ENCODE measurements at places on chromosomes 6 and 20.
A peak's percentile ranks its signal among the peaks of the same experiment; 100 is the strongest.

DNA sequence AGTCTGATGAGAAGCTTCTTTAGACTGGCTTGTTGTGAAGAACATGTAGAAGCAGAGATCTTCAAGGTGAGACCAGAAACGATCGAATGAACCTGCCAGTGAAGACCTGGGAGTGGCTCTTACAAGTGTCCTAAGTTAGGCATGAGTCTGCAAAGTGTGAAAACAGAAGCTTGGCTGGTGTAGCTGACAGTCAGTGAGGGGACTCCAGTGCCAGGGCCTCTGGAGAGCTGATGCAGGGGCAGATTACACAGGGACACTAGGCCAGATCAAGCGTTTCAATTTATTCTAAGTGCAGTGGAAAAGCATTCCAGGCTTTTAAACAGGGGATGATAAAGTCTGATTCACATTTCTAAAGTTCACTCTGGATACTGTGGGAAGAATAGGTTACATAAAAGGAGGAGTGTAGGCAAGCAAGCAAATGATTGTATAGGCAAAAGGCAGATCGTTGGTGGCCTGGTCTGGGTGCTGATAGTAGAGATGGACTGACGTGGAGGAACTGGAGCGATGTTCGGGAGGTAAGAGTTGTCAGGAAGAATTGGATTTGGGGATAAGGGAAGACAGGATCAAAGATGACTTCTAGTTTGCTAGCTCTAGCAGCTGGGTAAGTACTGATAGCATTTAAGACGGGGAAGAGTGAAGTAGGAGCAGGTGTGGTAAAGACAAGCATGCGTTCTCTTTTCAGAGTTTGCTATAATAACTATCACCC lies 133.5 kb downstream of the MAN1A1 start:
- H3K4me3 ChIP-seq = no peak overlapping the region
- no peak overlapping the region for H3K27ac ChIP-seq
- peaks cover 6% of the 10 kb centered on the region for H3K4me1 ChIP-seq
- no peaks in the 10 kb centered on the region for H3K36me3 ChIP-seq
- DNase-seq = no peak
- no peaks in the 10 kb centered on the region for H3K27me3 ChIP-seq

GRCh38 chr20:42150230-42150629 lies 532.1 kb upstream of the CHD6 start:
- H3K27ac ChIP-seq = no peak overlapping the region
- H3K4me3 ChIP-seq = no peak overlapping the region
- H3K27me3 ChIP-seq = no peaks in the 10 kb centered on the region
- no peaks in the 10 kb centered on the region for H3K4me1 ChIP-seq
- H3K36me3 ChIP-seq = no peaks in the 10 kb centered on the region

- H3K27ac ChIP-seq = no peak overlapping the region
- no peaks in the 10 kb centered on the region for H3K4me1 ChIP-seq
- no peaks in the 10 kb centered on the region for H3K27me3 ChIP-seq
- H3K4me3 ChIP-seq = peak overlapping the region; percentile 70
- peak; percentile 87 for DNase-seq
Observed at GRCh38 chr6:130969791-130970491, 93.1 kb downstream of the EPB41L2 start.

DNA sequence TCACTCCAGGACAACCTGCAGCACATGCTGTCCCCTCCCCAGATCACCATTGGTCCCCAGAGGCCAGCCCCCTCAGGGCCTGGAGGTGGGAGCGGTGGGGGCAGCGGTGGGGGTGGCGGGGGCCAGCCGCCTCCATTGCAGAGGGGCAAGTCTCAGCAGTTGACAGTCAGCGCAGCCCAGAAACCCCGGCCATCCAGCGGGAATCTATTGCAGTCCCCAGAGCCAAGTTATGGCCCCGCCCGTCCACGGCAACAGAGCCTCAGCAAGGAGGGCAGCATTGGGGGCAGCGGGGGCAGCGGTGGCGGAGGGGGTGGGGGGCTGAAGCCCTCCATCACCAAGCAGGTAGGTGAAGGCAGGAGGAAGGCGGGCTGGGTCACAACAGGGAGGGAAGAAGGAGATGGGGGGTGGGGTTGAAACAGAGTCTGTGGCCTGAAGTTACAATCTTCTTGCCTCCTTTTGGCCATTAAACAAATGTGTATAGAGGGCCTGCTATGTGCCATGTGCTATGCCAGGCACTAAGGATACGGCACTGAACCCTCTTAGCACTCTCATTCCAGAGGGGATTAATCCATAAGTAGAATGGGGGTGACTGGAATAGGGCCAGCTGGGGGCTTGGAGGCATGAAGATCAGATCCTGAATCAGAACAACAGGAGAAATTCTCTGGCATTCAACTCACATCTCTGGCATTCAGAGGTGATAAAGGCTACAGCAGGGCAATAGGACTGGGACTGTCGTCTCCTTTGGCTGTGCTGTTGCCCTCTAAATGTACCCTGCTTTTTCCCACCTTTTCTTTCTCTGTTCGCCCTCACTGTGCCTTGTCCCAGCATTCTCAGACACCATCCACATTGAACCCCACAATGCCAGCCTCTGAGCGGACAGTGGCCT lies 10.5 kb upstream of the ZBTB9 start:
- no peaks in the 10 kb centered on the region for H3K36me3 ChIP-seq
- no peak overlapping the region for H3K27ac ChIP-seq
- H3K4me3 ChIP-seq = no peak overlapping the region
- no peaks in the 10 kb centered on the region for H3K27me3 ChIP-seq

- no peaks in the 10 kb centered on the region for H3K27me3 ChIP-seq
- H3K4me1 ChIP-seq = no peaks in the 10 kb centered on the region
- H3K36me3 ChIP-seq = peaks cover 44% of the 10 kb centered on the region
- no peak overlapping the region for H3K4me3 ChIP-seq
- DNase-seq = no peak
- H3K27ac ChIP-seq = peak overlapping the region; percentile 9
Observed at GRCh38 chr20:41172296-41173140, 35.2 kb downstream of the PLCG1 start.

GRCh38 chr20:21437816-21438215 lies 40.5 kb upstream of the NKX2-4 start:
- H3K36me3 ChIP-seq = no peaks in the 10 kb centered on the region
- no peak overlapping the region for H3K27ac ChIP-seq
- H3K4me1 ChIP-seq = no peaks in the 10 kb centered on the region
- no peak overlapping the region for H3K4me3 ChIP-seq
- no peak for DNase-seq

- no peaks in the 10 kb centered on the region for H3K4me1 ChIP-seq
- no peak overlapping the region for H3K27ac ChIP-seq
- no peaks in the 10 kb centered on the region for H3K36me3 ChIP-seq
- DNase-seq = peak; percentile 11
Observed at GRCh38 chr6:27591699-27592480, 119.0 kb upstream of the ZNF184 start.

DNA sequence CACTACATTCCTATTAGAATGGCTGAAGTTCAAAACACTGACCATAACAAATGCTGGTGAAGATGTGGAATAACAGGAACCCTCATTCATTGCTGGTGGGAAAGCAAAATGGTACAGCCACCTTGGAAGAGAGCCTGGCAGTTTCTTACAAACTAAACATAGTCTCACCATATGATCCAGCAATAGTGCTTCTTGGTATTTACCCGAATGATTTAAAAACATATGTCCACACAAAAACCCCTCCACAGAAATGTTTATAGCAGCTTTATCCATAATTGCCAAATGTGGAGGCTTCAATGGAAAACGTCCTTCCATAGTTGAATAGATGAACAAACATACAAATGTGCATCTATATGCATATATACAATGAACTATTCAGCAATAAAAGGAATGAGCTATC lies 330.8 kb downstream of the BTBD3 start:
- H3K36me3 ChIP-seq = no peaks in the 10 kb centered on the region
- H3K4me3 ChIP-seq = no peak overlapping the region
- no peak for DNase-seq
- no peaks in the 10 kb centered on the region for H3K27me3 ChIP-seq
- H3K4me1 ChIP-seq = no peaks in the 10 kb centered on the region

GRCh38 chr20:34185766-34186620 lies 55.2 kb upstream of the ASIP start:
- no peak for DNase-seq
- H3K27ac ChIP-seq = no peak overlapping the region
- H3K27me3 ChIP-seq = no peaks in the 10 kb centered on the region
- no peaks in the 10 kb centered on the region for H3K4me1 ChIP-seq
- H3K36me3 ChIP-seq = no peaks in the 10 kb centered on the region
- no peak overlapping the region for H3K4me3 ChIP-seq

GRCh38 chr6:118400582-118400981 lies 147.5 kb upstream of the PLN start:
- no peaks in the 10 kb centered on the region for H3K4me1 ChIP-seq
- DNase-seq = no peak
- no peak overlapping the region for H3K27ac ChIP-seq

DNA sequence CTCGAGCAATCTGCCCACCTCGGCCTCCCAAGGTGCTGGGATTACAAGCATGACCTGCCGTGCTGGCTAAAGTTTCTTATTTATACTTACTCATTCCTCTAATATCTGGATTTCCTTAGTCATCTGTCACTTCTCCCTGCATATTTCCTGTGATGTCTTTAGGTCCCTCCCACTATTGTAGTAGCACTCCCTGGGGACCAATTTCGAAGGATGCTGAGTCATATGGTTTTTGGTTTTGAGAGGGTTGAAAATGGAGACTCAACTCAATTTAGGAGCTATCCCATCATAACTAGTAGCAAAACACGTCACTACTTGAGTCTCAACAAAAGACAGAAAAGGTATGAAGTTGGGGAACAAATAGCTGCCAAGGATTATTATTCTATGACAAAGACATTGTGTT lies 20.2 kb downstream of the MCUR1 start:
- peaks cover 3% of the 10 kb centered on the region for H3K36me3 ChIP-seq
- DNase-seq = no peak
- H3K4me3 ChIP-seq = no peak overlapping the region
- no peaks in the 10 kb centered on the region for H3K27me3 ChIP-seq
- no peaks in the 10 kb centered on the region for H3K4me1 ChIP-seq

DNA sequence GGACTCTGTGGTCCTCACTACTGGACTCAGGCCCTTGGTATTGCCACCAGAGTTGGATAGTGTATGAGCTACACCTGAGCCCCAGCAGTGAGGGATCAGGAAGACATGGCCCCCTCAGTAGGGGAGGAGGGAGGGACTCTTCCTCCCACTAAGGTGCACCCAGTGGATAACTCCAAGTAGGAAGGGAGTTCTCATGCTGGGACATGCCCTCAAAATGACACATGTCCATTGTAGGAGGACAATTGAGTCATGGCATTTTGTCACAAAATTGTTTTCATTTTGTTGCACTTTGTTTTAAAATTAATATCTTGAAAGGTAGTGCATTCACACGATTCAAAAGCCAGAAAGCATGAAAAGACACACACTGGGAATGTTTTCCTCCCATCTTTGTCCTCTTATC lies 127.2 kb downstream of the FOXO3 start:
- H3K4me3 ChIP-seq = no peak overlapping the region
- H3K27me3 ChIP-seq = no peaks in the 10 kb centered on the region
- no peak for DNase-seq

- H3K27ac ChIP-seq = peak overlapping the region; percentile 91
- DNase-seq = no peak
- H3K36me3 ChIP-seq = no peaks in the 10 kb centered on the region
- H3K4me3 ChIP-seq = no peak overlapping the region
- H3K27me3 ChIP-seq = no peaks in the 10 kb centered on the region
Observed at GRCh38 chr6:151067684-151068596, 171.8 kb upstream of the AKAP12 start.

All from kidney (tissue), 22 donors.